ENCODE measurements at places on chromosomes 2 and 18.
A peak's percentile ranks its signal among the peaks of the same experiment; 100 is the strongest.

DNA sequence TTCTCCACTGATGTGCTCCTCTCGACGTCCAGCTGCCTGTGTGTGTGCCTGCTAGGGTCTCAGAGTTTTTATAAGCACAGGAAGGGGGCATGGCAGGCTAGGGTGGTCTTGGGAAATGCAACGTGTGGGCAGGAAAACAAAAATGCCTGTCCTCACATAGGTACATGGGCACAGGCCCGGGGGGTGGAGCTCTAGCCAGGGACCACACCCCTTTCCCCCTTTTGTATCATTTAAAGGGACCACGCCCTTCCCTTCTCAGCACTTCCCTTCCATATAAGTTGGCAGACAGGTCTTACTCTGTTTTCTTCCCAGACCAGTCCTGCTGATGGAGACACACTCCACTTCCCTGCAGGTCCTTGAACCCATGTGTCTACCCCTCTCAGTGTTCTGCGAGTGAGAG is 645.0 kb downstream of the CBLN2 start:
- DNase-seq, result no peak

GRCh38 chr2:239671916-239672849 is 271.4 kb upstream of the HDAC4 start:
- DNase-seq, result no peak

- no peak for DNase-seq
These were observed 29.9 kb upstream of the EIF2AK3 start for GRCh38 chr2:88657131-88657530.

DNA sequence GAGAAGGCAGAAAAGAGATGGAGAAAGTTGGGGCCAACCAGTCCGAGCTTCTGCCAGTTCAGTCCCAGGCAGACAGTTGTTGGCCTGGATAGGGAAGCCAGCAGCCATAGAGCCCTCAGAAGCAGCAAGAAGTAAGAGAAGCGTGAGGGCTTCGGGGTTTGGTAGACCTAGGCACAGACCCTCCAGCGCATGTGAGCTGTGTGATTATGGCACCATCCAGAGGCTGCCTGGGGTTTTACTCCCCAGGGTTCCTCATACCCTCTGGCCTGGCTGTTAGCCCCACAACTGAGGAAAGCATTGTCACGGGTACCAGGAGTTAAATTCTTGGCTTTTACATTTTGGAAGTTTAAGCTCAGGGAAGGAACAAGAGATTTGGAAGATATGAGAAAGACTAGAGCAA is 93.7 kb upstream of the RAB6C start:
- no peak for DNase-seq

DNA sequence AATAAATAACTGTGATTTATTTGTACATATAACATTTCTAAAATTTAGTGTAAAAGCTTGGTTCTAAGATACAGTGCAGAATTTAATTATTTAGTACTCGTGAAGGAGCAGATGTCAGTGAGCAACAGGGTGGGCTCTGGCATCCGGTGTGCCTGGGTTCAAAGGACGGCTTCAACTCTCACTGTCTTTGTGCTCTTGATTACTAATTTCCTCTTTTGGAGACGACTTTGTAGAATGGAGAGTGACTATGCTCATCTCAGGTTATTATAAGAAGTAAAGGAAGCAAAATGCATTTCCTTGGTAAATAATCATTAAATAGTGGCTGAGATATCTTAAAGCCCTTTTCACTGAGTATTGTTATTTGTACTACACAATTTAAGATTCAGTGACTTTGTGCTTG is 271.7 kb downstream of the ASXL3 start:
- DNase-seq, result no peak

DNA sequence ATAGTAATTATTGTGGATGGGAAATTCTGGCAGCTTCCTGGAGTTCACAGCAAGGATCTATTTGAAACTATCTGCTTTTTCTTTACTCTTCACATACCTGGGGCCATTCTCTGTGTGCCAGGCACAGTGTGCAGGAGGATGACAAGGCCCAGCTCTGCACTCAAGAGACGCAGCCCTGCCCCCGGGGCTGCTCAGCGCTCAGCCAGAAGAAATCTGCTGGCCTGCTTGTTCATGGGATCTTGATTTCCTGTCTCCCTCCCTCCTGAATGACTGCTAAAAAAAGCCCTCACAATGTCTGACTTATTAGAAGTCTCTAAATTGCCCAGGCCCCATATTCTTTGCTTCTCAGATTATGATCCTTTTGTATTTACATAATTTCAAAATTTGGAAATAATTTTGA is 210.9 kb downstream of the DCDC2C start:
- no peak for DNase-seq

DNA sequence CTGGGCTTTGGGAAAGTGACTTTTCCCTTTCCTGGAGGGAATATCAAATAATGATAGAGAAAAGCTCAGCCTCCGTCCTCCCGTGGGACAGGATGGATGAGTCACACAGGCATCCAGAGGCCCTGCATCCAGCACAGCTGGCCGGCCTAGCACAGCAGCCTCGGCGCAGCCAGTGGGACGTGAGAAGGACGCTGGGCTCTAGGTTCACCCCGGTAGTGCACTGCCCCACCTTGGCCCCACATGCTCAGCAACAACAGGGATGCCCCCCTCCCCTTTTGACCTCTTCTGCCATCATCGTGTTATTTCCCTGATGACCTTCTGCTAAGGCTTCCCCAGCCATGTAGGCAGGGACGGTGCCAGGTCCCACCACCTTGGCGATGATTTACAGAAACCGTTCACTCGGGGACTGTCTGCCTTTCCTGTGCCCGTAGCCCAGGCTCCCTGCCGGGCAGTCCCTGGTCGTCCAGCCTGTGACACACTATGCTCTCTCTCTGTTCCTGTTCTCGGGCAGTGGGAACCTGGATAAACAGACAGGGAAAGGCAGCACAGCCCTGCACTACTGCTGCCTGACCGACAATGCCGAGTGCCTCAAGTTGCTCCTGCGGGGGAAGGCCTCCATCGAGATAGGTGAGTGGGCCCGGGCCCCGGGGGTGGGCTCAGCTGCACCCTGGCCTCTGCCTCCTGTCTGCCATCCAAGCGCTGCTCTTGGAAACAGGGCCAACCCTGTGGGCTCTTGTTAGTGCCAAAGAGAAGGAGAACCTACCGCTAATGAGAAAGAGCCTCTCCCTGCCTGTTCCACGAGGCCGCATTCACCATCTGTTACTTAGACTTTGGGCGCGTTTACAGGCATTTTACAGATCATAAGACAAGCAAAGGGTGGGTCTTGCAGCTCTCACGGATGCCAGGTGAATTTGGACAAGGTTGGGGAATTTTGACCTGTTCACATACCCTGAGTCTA is 44.6 kb downstream of the ITGB1BP1 start:
- DNase-seq, result no peak

GRCh38 chr2:232236200-232236599 is 142.4 kb upstream of the ALPP start:
- peak; percentile 21 for DNase-seq

DNA sequence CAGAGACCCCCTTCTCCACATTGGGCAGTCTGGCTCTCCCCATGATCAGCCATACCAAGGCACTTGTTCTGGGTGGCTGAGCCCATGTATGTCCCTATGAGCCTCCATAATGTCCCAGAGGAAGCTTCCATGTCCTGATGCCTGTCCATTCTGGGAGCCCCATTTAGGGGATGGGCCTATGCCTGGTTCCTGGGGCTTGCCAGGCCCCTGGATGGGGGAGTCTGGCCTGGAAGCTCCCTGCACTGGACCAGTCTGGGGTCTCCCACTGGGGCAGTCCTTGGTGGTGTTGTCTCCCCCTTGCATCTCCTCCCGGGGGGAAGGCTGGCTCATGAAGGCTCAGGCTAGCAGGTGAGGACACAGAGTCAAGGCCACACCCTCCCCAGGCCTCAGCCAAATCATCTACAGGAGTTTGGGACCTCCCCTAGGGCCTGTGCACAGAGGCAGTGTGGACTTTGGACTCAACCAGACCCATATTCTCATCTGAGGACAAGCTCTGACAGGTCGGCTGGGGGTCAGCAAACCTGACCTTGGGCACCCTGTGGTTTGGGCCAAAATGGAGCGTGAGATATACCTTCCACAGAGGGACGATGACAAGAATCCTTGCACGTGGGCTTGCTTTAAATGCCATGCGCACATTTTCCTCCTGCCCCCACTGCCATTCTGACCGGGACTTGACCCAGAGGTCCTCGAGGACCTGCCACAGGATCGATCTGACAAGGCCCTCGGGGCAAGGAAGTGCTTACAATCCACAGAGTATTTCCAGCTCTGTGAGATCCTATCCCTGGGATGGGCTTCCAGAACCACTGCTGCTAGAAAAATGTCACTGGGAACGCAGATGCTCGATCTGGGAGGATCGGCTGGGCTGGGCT is 38.8 kb downstream of the INHBB start:
- DNase-seq, result no peak

- DNase-seq, result no peak
These were observed 531.6 kb upstream of the SMIM21 start for GRCh38 chr18:75959150-75959549.

- no peak for DNase-seq
These were observed 38.9 kb downstream of the KDM3A start for GRCh38 chr2:86480105-86480504.

DNA sequence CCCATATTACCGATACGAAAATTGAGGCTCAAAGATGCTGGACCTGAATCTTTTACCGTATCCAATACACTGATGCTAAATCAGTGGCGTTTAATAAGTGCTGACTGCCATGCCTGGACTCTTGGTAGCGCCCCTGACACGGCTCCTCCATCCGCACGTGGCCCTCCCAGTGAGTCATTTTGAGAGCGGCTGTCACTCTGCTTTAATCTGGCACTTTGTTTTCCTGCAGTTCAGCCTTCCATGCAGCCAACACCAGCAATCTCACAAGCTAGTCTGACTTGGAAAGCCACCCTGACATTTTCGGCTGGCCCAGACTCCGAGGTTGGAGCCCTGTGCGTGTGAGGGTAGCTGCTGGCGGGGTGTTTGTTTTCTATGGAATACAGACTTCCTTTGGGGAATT is 155.1 kb upstream of the LMAN1 start:
- DNase-seq, result no peak

DNA sequence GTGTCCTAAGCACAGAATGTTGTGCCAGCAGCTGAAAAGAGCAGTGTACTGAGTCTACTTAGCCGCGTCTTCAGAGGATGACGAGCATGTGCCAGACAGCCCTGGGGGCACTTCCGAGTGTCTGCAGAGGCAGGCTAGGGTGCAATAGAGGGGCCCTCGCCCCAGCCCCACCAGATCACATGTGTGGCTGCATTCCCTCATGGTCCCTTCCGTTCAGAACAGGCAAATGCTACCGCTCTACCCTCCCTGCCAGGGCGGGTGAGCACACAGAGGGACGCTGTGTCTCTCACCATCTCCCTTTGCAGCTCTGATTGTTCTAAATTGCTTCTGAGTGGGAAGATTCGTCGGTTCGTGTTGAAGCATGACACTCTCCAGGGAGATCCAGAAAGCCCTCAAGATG is 212.2 kb upstream of the RAB12 start:
- no peak for DNase-seq

DNA sequence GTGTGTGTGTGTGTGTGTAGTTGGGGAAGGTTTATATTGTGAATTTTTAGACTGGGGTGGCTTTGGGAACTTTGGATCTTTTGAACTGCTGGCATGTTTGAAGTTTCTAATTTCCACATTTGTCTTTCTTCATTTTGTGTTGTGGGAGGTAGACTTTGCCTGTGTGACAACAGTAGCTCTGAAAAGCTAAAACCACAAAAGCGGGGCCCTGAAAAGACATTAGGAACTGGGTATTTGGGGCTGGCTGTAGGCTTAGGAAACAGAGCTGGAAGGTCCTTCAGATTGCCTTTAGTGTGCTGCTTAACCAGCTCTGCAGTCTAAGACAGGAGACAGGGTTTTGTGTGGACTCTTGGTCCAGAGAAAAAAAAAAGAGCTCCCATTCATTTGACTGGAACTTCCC is 27.2 kb upstream of the DOCK10 start:
- DNase-seq, result no peak

DNA sequence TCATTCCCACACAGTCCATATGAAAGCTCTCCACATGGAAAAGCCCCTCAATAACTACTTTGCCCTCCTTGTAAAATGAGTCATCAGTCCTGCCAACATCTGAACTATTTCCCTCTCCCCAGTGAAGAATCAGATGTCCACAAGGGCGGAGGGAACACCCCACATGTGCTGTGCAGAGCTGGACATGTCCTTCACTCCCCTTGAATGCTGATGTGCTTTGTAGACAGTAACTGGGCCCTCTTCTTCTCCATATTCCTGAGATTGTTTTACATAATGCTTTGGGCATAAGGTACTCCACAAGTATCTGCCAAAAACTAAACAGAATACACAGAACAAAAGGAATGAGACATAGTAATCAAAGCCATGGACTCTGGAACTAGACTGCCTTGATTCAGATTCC is 879.4 kb downstream of the BCL11A start:
- DNase-seq, result no peak

GRCh38 chr2:241857572-241858121 is 1.0 kb downstream of the PDCD1 start:
- no peak for DNase-seq

- DNase-seq, result no peak
These were observed 104.9 kb upstream of the CAVIN2 start for GRCh38 chr2:191951832-191952231.

DNA sequence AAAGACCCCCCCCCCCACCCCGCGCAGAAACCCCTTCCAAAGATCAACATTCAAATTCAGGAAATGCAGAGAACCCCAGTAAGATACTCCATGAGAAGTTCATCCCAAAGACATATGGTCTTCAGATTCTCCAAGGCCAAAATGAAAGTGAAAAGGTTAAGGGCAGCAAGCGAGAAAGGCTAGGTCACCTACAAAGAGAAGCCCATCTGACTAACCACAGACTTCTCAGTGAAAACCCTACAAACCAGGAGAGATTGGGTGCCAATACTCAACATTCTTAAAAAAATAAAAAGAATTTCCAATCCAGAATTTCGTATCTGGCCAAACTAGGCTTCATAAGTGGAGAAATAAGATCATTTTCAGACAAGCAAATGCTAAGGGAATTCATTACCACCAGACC is 175.2 kb downstream of the RND3 start:
- DNase-seq, result no peak

GRCh38 chr18:32724071-32724749 is 48.6 kb downstream of the KLHL14 start:
- DNase-seq, result no peak

- no peak for DNase-seq
These were observed 55.2 kb downstream of the STK39 start for GRCh38 chr2:168191955-168192785.

GRCh38 chr2:238555786-238556542 is 129.2 kb downstream of the ASB1 start:
- no peak for DNase-seq

DNA sequence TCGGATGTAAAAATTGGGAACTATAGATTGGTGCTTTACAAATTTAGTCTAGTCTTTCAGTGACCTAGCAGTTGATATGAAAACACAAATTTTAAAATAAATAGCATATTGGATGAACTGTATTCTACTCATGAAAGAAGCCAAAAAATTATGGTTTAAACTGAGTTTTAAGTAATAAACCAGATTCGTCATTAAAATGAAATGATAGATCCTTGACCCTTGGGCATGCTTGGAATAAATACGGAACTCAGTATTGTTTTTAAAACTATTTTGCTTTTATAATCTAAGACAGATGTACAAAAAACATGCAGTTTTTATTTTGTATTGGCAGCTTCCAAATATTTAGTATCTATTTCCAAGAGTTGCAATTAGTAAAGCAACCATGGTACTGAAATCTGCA is 34.6 kb upstream of the TBR1 start:
- no peak for DNase-seq

- no peak for DNase-seq
These were observed 3.6 kb downstream of the MAB21L4 start for GRCh38 chr2:240892356-240892755.

- no peak for DNase-seq
These were observed 58.5 kb upstream of the TXNDC2 start for GRCh38 chr18:9827211-9827792.

Measured in activated CD4-positive, alpha-beta T cell treated with anti-CD3 and anti-CD28 coated beads, Interleukin-2, Interleukin-4, amounts not matched to agents 100 ng/mL and 50 ng/mL, durations not matched to agents 16 hours and 8 hours (primary cell).